ENCODE measurements at places on chromosomes 13 and 19.

DNA sequence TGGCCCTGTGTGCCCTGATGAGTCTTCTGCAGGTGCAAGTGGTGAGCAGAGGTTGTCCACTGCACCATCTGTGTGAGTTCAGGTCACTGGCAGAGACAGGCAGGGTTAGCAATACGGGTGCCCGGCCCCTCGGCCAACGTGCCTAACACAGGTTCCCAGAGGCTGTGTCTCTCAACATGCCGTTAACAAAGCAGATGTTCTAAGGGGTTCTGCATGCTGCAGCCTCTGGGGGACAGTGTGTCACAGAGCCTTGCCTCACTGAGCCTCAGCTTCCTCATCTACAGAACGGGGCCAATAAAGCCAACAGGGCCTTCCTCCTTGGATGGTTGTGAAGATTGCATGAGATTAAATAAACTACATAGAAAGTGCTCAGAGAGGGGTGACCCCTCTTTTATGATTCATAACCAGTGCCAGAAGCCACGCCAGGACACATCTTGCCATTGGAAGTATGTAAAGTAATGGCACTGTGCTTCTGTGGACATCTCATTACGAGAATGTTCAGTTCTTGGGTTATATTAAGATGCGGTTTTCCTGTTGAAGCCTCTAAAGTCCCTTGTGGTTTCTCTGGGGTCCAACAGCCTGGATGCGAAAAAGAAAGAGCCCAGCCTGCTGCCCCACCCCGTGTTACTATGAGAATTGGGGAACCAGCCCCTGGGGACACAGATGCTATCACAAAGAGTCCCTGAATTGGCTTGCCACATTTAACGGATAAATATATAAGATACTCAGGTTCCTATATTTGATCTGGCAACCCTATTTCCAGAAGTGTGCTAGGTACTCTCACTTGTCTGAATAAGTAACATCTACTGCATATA, 11.2 kb upstream of the ARHGEF18 start:
- H3K4me1 ChIP-seq = peaks cover 4% of the 10 kb centered on the region
- DNase-seq = no peak
- H3K27ac ChIP-seq = no peak overlapping the region
- H3K27me3 ChIP-seq = no peaks in the 10 kb centered on the region
- H3K4me3 ChIP-seq = no peak overlapping the region
- no peaks in the 10 kb centered on the region for H3K36me3 ChIP-seq

GRCh38 chr19:16146112-16146511, 2.6 kb downstream of the HSH2D start:
- H3K27ac ChIP-seq = no peak overlapping the region
- DNase-seq = no peak
- no peaks in the 10 kb centered on the region for H3K4me1 ChIP-seq
- H3K27me3 ChIP-seq = no peaks in the 10 kb centered on the region
- no peaks in the 10 kb centered on the region for H3K36me3 ChIP-seq

GRCh38 chr13:97307882-97308624, 85.9 kb downstream of the MBNL2 start:
- H3K4me3 ChIP-seq = no peak overlapping the region
- DNase-seq = no peak
- no peaks in the 10 kb centered on the region for H3K27me3 ChIP-seq

GRCh38 chr19:49151267-49152118, 3.7 kb downstream of the HRC start:
- no peaks in the 10 kb centered on the region for H3K36me3 ChIP-seq
- no peak for DNase-seq
- no peaks in the 10 kb centered on the region for H3K27me3 ChIP-seq

- H3K36me3 ChIP-seq = no peaks in the 10 kb centered on the region
- H3K27ac ChIP-seq = no peak overlapping the region
- H3K4me3 ChIP-seq = no peak overlapping the region
- H3K27me3 ChIP-seq = no peaks in the 10 kb centered on the region
- no peak for DNase-seq
- no peaks in the 10 kb centered on the region for H3K4me1 ChIP-seq
These were observed 4.8 kb upstream of the ANGPTL8 start for GRCh38 chr19:11234486-11235075.

DNA sequence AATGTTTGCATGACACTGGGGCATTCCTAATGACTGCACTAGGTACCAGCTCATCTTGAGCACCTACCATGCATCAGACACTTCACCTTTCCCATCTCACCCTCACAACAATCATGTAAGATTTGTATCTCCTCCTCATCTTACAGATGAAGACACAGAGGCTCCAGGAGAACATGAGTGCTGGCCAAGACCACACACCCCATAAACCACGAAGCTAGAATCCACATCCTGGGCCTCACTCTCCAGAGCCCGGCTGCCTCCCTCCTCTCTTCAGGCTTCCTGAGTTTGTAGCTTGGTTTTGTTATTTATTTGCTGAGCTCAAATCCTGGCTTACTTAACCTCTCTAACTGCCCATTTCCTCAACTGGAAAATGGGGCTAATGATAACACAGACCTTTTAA, 25.9 kb downstream of the FAM216B start:
- no peak for DNase-seq
- H3K27me3 ChIP-seq = no peaks in the 10 kb centered on the region
- H3K27ac ChIP-seq = no peak overlapping the region
- no peaks in the 10 kb centered on the region for H3K4me1 ChIP-seq
- H3K36me3 ChIP-seq = no peaks in the 10 kb centered on the region

GRCh38 chr13:87614276-87614675, 56.9 kb upstream of the SLITRK5 start:
- H3K4me1 ChIP-seq = no peaks in the 10 kb centered on the region
- no peak overlapping the region for H3K4me3 ChIP-seq
- H3K27ac ChIP-seq = no peak overlapping the region
- no peaks in the 10 kb centered on the region for H3K27me3 ChIP-seq

DNA sequence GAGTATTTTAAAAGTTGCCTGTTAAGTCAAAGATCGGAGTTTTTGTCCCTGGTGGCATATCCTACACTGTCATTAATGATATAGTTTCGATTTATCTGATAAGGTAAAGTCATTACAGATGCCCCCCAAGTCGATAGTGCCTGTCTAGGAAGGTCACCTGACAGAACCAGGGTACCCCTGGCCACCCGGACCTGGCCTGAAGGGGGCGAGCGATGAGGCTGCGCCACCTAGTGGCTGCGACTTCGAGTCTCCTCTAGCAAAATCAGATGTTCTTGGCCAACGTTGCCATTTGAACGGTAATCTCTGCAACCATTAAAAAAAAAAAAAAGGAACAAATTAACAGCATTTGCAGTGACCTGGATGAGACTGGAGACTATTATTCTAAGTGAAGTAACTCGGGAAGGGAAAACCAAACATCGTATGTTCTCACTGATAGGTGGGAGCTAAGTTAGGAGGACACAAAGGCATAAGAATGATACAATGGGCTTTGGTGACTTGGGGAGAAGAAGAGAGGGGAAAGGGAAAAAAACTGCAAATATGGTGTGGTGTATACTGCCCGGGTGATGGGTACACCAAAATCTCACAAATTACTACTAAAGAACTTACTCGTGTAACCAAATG, 565.1 kb downstream of the LIG4 start:
- no peak for DNase-seq
- H3K4me3 ChIP-seq = no peak overlapping the region
- no peaks in the 10 kb centered on the region for H3K27me3 ChIP-seq

DNA sequence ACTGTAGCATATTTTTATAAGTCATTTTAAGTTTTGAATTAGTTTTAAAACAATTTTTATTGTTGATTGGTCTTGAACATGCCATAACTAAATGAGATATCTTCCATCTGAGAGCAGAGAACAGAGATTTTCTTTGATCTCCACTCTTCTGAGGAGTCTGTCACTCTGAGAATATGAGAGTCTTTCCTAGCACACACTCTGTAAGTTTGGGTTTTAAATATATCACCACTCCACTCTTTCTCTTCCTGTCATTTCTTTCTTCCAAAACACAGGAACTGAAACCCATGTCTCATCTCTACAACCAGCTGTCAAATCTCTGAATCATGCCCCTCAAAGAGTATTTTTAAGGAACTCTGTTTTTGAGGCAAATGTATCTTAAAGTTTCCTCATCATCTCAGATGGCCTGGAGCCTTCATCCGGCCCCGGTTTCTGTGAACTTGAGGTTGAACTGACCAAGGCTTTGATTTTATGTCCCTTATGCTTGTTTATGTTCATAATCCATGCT, 698.2 kb upstream of the SGCG start:
- H3K27ac ChIP-seq = no peak overlapping the region
- peaks cover 11% of the 10 kb centered on the region for H3K4me1 ChIP-seq
- H3K4me3 ChIP-seq = no peak overlapping the region
- no peaks in the 10 kb centered on the region for H3K27me3 ChIP-seq
- no peak for DNase-seq
- no peaks in the 10 kb centered on the region for H3K36me3 ChIP-seq

DNA sequence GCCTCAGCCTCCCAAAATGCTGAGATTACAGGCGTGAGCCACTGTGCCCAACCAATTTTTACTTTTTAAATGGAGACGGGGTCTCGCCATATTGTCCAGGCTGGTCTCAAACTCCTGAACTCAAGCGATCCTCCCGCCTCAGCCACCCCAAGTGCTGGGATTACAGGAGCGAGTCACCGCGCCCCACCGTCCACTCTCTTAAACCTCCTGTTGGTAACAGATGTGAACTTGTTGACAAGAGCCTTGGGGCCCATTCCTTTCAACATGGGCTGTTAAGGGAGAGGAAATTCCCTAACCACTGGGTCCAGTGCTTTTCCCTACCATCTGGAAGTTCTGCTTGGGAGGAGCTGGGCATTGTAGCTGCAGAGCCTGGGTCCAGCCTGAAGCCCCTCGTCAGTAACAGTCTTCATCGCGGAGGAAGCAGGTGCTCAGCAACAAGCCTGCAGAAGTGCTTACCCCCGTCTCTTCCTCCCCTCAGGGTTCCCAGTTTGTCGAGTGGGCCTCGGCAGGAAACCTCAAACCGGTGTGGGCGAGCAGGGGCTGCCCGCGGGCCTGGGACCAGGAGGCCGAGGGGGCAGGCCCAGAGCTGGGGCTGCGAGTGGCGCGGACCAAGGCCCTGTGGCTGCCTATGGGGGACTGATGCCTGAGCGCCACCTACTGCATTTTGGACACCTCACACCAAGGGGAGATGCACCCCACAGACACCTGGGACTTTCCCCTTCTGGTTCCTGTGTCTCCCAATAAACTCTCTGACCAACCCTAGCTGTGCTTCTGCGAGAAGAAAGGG, 4.0 kb upstream of the FLT3LG start:
- H3K4me3 ChIP-seq = no peak overlapping the region
- peaks cover 31% of the 10 kb centered on the region for H3K4me1 ChIP-seq
- H3K36me3 ChIP-seq = no peaks in the 10 kb centered on the region

DNA sequence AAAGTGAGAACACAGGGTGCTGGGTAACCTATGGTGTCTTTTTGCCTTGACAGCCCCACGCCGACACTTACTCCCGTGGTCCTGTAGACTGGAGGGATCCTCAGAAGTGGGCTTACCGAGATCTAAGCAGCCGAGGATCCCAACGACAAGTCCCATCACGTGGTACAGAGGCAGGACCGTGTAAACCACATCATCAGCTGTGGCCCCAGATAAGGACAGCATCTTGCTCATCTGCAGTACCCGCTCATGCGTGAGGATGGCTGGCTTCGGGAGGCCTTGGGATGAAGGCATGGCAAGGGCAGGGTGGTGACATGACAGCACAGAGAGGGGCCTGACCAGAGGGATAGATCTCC, 2.1 kb downstream of the SLC27A5 start:
- no peak overlapping the region for H3K4me3 ChIP-seq
- no peak for DNase-seq
- H3K4me1 ChIP-seq = peaks cover 13% of the 10 kb centered on the region

DNA sequence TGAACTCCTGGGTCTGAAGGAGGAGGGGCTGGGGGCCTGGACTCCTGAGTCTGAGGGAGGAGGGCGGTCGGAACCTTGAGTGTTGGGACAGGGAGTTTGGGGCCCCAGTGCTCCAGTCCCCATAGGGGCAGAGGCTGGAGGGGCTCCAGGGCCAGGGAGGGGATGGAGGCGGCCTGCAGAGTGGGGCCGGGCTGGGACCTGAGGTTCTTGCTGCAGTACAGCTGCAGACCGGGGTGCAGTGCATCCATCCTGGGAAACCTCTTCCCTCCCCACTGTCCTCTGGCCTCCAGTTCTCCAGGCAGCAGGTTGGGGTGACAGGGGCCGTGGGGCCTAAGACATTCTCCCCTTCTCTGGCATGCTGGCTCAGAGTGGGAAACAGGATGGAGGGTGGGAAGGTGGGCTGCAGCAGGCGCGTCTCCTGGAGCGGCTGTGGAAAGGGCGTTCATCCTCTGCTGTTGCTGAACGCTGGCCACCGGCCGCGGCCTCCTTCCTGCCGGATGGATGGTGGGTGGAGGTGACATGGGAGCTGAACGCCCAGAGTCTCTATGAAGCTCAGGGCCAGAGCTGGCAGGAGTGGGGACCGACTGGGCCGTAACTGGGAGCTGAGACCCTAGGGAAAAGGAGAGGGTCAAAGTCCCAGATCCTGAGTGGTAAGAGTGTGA, 1.6 kb downstream of the BRSK1 start:
- peak overlapping the region; percentile 50 for H3K4me3 ChIP-seq
- no peak for DNase-seq
- H3K27me3 ChIP-seq = no peaks in the 10 kb centered on the region

- no peak overlapping the region for H3K4me3 ChIP-seq
- H3K4me1 ChIP-seq = peaks cover 11% of the 10 kb centered on the region
- no peak for DNase-seq
These were observed 30.7 kb downstream of the HTR2A start for GRCh38 chr13:46866150-46866549.

- H3K27me3 ChIP-seq = no peaks in the 10 kb centered on the region
- no peak for DNase-seq
- no peaks in the 10 kb centered on the region for H3K4me1 ChIP-seq
- no peak overlapping the region for H3K27ac ChIP-seq
- H3K36me3 ChIP-seq = no peaks in the 10 kb centered on the region
These were observed 25.4 kb upstream of the ZMYM5 start for GRCh38 chr13:19888799-19889198.

DNA sequence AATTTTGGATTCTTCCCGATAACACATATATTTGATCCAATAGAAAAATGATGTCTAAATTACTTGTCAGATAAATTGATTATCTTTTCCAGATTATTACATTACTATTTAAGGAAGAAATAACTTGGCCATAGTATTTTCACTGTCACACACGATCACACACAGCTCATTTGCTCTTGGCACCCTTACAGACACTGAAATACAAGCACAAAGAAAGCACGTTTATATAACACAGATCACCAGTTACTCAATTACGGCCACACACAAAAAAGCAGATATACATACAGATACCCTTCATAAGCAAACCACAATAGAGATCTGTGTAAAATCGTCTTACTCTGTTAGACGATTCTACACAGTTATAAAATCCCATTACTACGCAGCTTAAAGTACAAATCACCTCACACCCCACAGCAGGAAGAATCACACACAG, 716 bp upstream of the ZNF420 start:
- H3K4me3 ChIP-seq = peak overlapping the region; percentile 70
- no peaks in the 10 kb centered on the region for H3K27me3 ChIP-seq
- H3K4me1 ChIP-seq = peaks cover 17% of the 10 kb centered on the region
- H3K27ac ChIP-seq = peak overlapping the region; percentile 83

- peaks cover under 1% of the 10 kb centered on the region for H3K4me1 ChIP-seq
- no peak overlapping the region for H3K27ac ChIP-seq
- no peak for DNase-seq
These were observed 59.4 kb downstream of the TSC22D1 start for GRCh38 chr13:44516771-44517170.

- H3K27me3 ChIP-seq = no peaks in the 10 kb centered on the region
- H3K4me1 ChIP-seq = no peaks in the 10 kb centered on the region
- no peak overlapping the region for H3K27ac ChIP-seq
- no peak overlapping the region for H3K4me3 ChIP-seq
- no peak for DNase-seq
These were observed 561.3 kb downstream of the FGF9 start for GRCh38 chr13:22232186-22232585.

Measured in vagina (tissue), 2 donors.